ENCODE measurements at places on chromosomes 4 and X.

- DNase-seq, result no peak
Observed at GRCh38 chrX:1394731-1395501, 3.0 kb upstream of the SLC25A6 start.

DNA sequence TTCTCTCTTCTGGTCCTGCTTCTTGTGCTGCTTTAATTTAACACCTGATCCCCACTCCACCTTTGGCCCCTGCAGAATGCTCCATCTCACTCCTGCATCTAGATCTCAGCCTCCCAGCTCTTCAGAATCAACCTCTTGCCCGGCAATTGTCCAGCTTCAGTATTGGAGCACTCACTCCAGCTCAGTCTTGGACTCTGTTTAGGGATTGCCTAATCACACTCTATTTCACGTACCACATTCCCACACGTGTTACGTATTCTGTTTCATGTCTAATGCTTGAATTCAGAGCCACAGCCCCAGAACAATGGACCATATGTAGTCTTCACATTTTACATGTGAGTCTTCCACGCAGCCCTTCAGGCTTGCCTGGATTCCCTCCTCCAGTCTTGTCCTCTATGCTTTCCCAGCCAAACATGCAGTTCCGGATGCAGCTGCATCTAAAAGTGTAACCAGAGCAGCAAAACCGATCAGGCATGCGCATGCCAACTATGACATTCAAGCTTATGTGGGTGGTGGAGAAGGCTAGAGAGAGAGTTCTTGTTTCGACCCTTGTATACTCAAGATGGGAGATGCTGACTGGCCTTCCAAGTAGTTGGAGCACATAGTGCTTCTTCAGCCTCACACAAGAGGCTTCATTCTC lies 105.2 kb upstream of the FAM9A start:
- no peak for DNase-seq

DNA sequence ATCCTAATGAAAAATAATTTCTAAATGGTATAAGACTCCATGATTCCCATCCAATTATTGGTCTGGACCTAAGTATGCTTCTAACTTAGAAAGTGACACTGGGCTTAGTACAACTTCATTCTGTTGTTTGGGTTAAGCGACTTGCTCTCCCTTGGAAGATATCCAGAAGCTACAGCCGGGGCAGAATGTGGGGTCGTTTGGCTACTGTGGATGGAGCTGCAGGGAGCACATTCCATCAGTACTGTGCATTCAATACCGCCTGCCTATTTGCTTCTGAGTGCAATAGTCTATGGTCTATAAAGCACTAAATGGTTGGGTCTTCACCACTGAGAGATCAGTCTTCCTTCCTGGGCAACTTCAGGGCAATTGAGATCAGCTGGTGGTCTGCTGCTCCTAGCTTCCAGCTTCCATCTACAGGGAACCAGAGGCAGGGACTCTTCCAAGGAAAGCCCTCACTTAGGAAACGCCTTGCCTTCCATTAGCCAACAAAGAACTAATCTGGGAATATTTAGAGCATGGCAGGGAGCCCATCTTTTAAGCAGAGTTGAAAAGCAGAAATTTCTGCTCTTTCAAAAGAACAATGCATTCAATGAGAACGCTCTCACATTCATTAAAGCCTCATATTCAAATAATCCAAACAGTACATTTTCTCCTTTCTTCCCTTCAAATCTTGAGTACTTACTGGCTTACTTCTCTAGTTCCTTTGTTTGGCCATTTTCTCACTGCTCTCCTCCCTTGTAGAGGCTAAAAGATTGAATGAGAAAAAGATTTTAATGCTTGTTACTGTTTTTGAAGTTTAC lies 1049.9 kb upstream of the TENM3 start:
- no peak for DNase-seq

GRCh38 chr4:187606581-187606980 lies 389.0 kb upstream of the ZFP42 start:
- DNase-seq, result peak; percentile 1

DNA sequence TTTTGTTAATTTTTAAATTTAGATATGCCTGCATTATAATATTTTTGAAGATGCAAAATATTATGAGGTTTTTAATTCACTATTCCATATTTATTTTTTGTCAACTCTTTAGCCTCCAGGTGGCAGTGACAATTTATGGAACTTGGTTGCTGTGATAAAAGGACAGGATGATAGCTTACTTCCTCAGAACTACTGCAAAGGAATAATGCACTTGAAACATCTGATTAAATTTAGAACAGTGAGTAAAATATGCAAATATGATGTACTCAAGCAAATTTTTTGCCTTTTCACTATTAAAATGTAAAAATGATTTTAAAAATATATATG lies 45.1 kb downstream of the SPATA4 start:
- no peak for DNase-seq

DNA sequence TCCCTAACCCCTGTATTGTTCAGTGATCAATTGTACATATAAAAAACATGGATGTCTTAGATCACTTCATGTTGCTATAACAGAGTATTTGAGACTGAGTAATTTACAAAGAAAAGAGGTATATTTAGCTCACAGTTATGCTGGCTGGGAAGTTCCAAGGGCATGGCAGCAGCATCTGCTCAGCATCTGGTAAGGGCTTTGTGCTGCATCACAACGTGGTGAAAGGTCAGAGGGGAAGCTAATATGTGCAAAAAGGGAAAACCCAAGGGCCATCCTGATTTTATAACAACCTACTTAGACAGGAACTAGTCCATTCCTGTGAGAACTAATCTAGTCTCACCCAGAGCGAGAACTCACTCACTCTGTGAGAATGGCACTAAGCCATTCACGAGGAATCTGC lies 128.2 kb upstream of the OTUD4 start:
- no peak for DNase-seq

- no peak for DNase-seq
Observed at GRCh38 chrX:8760021-8760420, 28.1 kb upstream of the ANOS1 start.

All from CD4-positive, alpha-beta T cell treated with Interleukin-1 beta for 1 hour (primary cell).